ENCODE measurements at places on chromosomes 12 and 14.

DNA sequence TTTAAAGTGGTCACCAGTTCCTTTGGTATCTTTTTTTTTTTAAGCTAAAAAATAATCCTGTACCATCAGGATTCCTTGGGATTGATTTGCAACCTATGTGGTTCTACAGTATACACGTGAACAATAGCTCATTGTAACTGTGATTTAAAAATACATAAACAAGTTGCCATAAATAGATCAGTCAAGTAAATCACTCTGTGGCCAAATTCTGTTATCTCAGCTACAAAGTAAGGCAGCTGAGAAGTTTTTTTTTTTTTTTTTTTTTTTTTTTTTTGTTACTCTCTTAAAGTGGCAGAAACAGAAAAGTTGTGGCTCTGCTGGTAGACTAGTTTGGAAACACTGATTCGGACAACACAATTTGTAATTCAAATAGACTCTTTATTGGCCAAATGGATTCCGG lies 104.5 kb downstream of the PRICKLE1 start:
- DNase-seq = no peak

- no peak for DNase-seq
These were observed 23.6 kb upstream of the USP44 start for GRCh38 chr12:95574799-95575452.

DNA sequence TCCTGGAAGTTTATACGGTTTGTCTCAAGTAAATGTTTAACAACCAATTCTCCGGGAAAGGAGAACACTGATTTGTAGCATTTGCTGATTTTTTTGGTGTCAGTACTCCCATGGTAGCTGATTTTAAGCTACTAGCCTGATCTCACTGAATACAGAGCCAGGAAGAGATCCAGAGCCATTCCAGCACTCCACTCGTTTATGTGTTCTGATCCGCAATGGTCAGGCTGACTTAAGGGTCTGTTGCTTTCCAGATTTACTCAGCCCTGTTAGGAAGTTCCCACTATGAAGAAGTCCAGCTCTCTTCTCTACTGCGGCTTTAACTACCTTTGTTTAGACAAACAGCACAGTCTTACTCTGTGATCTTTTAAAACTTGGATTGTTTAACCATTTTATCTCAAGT lies 38.0 kb upstream of the NID2 start:
- DNase-seq = no peak

GRCh38 chr14:102966681-102967505 lies 44.4 kb downstream of the AMN start:
- no peak for DNase-seq
